Psoas muscle (tissue), 8 donors: ENCODE measurements at places on chromosomes 7 and 10. TPM values are rescaled to one million over a fixed set of nuclear protein-coding genes. Genes with fewer than 3 reads are reported as not detected.

NEUROG3 gene
- total RNA-seq = not detected

CAV1 gene
- total RNA-seq = 68.1 TPM

ELMO1 gene
- 6.9 TPM for total RNA-seq

GRCh38 chr7:135911099-135911498 is 66.1 kb downstream of the MTPN start:
- no peaks in the 10 kb centered on the region for H3K4me1 ChIP-seq
- no peak overlapping the region for H3K27ac ChIP-seq
- H3K36me3 ChIP-seq = no peaks in the 10 kb centered on the region
- H3K4me3 ChIP-seq = no peak overlapping the region
- DNase-seq = no peak

DNA sequence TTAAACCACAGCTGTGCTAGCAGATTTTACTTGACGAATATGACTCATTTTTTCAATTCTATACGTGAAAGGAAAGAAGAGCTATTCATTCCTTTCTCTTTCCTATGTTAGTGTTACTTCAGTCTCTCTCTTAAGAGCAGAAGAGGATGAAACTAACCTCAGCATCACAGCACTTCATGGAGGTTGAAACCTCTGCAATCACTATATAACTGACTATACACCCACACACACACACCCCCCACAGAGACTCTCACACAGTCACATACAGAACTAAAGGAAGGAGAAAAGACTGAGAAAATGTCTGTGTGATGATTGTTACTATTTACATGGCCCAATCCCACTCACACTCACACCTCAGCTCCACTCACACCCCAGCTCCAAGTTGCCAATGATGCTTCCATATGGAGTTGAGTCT is 104.2 kb downstream of the KIF20B start:
- no peak for DNase-seq
- no peaks in the 10 kb centered on the region for H3K36me3 ChIP-seq

DNA sequence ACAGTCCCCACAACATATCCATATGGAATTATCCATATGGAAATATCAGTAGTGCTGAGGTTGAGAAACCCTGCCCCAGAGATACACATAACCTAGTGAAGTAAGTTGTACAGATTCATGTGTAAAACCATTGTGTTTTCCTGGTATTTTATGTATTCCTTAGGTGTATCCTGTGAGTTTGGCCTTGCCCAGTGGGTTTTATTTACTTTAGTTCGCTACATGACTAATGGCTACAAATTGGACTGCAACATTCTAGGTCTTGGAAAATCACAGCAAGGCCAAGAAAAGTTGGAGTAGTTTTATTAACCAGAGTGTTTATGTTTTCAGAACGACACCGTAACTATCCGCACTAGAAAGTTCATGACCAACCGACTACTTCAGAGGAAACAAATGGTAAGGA is 1.4 kb downstream of the RPS24 start:
- peak overlapping the region; percentile 83 for H3K27ac ChIP-seq
- peak overlapping the region; percentile 84 for H3K4me3 ChIP-seq
- peaks cover 52% of the 10 kb centered on the region for H3K4me1 ChIP-seq
- H3K27me3 ChIP-seq = no peaks in the 10 kb centered on the region
- H3K36me3 ChIP-seq = peaks cover 17% of the 10 kb centered on the region

DNA sequence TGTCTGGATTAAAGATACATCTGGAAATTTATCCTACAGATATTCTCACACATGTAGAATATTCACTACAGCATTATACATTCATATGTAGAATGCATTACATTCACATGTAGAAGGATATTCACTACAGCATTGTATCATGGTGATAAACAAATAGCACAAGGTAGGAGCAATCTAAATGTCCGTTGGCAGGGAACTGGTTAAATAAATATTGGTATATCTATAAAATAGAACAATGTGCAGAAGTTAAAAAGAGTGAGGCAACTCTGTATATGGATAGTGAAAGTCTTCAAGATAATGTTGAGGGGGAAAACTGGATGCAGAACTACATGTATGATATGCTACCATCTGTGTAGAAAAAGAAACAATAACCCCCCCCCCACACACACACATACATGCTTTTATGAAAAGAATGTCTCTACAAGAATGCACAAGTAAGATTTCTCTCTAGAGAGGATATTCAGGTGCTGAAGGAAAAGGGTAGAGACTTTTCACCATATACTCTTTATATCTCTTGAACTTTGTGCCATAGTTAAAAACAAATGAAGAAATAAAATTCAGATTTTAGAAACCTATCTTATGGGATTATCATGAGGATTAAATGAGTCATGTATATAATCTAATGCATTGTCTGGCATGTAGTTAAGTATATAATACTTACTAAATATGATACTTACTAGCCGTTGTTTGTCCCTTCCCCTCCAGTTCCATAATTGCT is 86.0 kb upstream of the STRIP2 start:
- H3K4me3 ChIP-seq = peak overlapping the region; percentile 1
- no peaks in the 10 kb centered on the region for H3K27me3 ChIP-seq
- H3K27ac ChIP-seq = peak overlapping the region; percentile 25
- H3K4me1 ChIP-seq = peaks cover 24% of the 10 kb centered on the region

DNA sequence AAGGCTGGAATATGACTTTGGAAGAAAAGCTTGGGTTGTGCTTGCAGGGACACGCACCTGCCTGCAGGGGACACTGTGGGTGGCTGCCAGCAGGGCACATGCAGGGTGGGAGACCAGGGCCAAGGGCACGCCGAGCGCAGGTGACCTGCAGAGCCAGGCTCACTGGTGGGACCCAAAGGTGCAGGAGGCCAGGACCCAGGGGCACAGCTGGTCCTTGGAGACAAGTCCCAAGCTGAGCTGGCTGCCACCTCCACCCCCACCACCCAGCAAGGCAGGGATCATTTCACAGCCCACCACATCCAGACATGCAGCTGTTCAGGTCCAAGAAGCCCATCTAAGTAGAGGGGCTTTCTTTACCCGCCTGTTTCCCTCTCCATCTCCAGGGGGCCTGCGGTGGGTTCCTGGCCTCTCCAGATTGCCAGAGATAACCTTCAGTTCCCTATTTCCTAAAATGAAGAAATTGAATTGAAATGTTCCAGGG is 13.8 kb upstream of the CLIP2 start:
- no peaks in the 10 kb centered on the region for H3K27me3 ChIP-seq
- H3K36me3 ChIP-seq = no peaks in the 10 kb centered on the region
- no peak for DNase-seq
- H3K27ac ChIP-seq = no peak overlapping the region

- no peak overlapping the region for H3K27ac ChIP-seq
- H3K27me3 ChIP-seq = no peaks in the 10 kb centered on the region
- H3K4me3 ChIP-seq = no peak overlapping the region
- H3K36me3 ChIP-seq = no peaks in the 10 kb centered on the region
- no peak for DNase-seq
Observed at GRCh38 chr7:148241700-148242293, 348.8 kb upstream of the C7orf33 start.

GRCh38 chr10:97195706-97196222 is 10.0 kb upstream of the SLIT1 start:
- H3K27ac ChIP-seq = no peak overlapping the region
- H3K36me3 ChIP-seq = no peaks in the 10 kb centered on the region
- peaks cover 7% of the 10 kb centered on the region for H3K27me3 ChIP-seq
- no peaks in the 10 kb centered on the region for H3K4me1 ChIP-seq
- no peak for DNase-seq

DNA sequence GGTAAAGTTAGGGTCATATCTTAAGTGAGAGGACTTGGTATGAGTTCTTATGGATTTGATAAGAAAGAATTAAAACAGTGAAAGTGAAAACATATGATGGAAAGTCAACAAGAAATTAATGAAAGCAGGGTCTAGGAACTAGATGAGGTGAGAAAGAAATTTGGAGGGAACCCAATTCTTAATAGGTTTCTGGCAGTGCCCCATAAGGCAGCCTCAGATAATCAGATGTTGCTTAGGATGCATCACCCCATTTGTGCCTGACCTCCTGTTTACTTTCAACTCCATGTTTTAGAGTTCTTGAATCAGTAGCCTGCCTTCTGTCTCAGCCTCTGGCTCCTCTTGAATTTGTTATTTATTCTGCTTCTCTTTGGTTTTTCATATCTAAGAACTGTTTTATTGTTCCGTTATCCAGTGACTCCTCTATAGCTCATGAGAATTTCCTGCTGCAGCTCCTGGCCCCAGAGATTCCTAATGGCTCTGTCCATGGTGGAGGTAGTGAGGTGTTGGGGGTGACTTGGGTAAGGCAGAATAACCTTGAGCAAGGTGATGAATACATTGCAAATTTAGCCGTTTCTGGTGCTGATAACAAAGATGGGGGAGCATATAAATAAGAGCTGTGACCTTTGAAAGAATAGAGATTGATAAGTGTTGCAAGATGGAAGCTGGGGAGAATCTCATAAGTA is 17.6 kb downstream of the ITGB8 start:
- no peaks in the 10 kb centered on the region for H3K36me3 ChIP-seq
- no peaks in the 10 kb centered on the region for H3K4me1 ChIP-seq
- DNase-seq = no peak
- no peak overlapping the region for H3K27ac ChIP-seq

DNA sequence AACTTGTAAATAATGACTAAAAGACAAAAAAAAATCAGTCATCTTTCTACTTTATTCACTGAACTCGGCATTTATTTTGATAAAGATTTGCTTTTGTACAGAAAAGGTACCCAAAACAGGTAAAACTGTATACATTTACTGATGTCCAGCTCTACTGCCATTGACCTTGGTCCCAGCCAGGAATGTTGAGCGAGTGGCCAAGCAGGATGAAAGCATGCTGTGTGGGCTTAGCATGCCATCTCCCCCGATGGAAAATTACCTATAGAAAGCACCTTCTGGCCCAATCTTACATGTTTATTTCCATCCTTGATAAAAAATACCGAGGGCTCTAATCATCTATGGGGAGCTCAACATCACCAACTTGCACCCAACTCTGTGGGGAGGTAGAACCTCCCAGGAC is 6.8 kb downstream of the PARD3 start:
- H3K4me3 ChIP-seq = no peak overlapping the region
- no peak for DNase-seq
- no peak overlapping the region for H3K27ac ChIP-seq

- no peak overlapping the region for H3K4me3 ChIP-seq
- DNase-seq = peak; percentile 14
- H3K36me3 ChIP-seq = no peaks in the 10 kb centered on the region
- H3K4me1 ChIP-seq = no peaks in the 10 kb centered on the region
Observed at GRCh38 chr10:132676193-132676891, 109.6 kb downstream of the NKX6-2 start.

- no peak overlapping the region for H3K4me3 ChIP-seq
- H3K27ac ChIP-seq = no peak overlapping the region
- H3K36me3 ChIP-seq = no peaks in the 10 kb centered on the region
- H3K4me1 ChIP-seq = peaks cover under 1% of the 10 kb centered on the region
- no peak for DNase-seq
Observed at GRCh38 chr10:60390224-60390626, 550 bp upstream of the ANK3 start.

- H3K27me3 ChIP-seq = no peaks in the 10 kb centered on the region
- H3K27ac ChIP-seq = no peak overlapping the region
- no peaks in the 10 kb centered on the region for H3K4me1 ChIP-seq
- no peak for DNase-seq
- no peak overlapping the region for H3K4me3 ChIP-seq
- H3K36me3 ChIP-seq = no peaks in the 10 kb centered on the region
Observed at GRCh38 chr7:71482284-71482683, 350.3 kb downstream of the GALNT17 start.
